Foreskin keratinocyte (primary cell): ENCODE measurements at places on chromosomes 4 and X. TPM values are rescaled to one million over a fixed set of nuclear protein-coding genes. Genes with fewer than 3 reads are reported as not detected.

ODAPH gene
- 0.53 and 0.71 TPM in 2 replicates for total RNA-seq

VCX3B gene
- not detected in 2 replicates for total RNA-seq

STBD1 gene
- total RNA-seq: 2.5 and 3.2 TPM in 2 replicates

UGT2B15 gene
- not detected in 2 replicates for total RNA-seq

TMEM35A gene
- total RNA-seq: 0.07 TPM in 1 of 2 replicates, not detected in the other

USP53 gene
- total RNA-seq: 22.7 and 24.5 TPM in 2 replicates

RTL3 gene
- not detected in 2 replicates for total RNA-seq

CENPI gene
- 24.1 and 27.7 TPM in 2 replicates for total RNA-seq

SCML2 gene
- 2.0 TPM in 2 replicates for total RNA-seq

MID2 gene
- 15.1 and 15.6 TPM in 2 replicates for total RNA-seq

GBA3 gene
- 0.07 and 0.14 TPM in 2 replicates for total RNA-seq

PABPC5 gene
- total RNA-seq: not detected in 2 replicates

CFP gene
- 0.11 and 0.20 TPM in 2 replicates for total RNA-seq

C4orf50 gene
- total RNA-seq: not detected in 2 replicates

CTAG1A gene
- not detected in 2 replicates for total RNA-seq

NHS gene
- total RNA-seq: 10.1 and 11.9 TPM in 2 replicates

S100G gene
- total RNA-seq: not detected in 2 replicates

NELFA gene
- 22.9 and 25.5 TPM in 2 replicates for total RNA-seq

AWAT2 gene
- total RNA-seq: not detected in 2 replicates

PTTG2 gene
- not detected in 2 replicates for total RNA-seq

AMTN gene
- total RNA-seq: not detected in 2 replicates
